ENCODE measurements at places on chromosomes 1 and 21.

DNA sequence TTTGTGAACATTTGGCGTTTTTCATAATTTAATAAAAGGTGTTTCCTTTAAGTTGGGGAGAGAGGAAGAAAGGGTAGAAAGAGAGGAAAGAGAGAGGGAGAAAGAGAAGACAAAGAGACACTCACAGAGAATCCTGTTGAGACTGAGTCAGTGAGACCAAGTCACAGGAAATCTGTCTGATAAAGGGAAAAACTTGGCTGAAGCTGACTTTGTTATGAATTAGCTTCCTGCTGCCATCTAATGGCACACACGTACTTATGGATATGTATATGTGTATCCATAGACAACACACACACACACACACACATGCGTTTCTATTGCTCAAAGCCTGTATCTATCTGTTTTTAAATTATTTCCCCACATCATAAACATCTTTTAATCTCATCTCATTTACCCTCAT is 42.5 kb upstream of the DISC1 start:
- no peak for DNase-seq
- H3K4me1 ChIP-seq, result no peaks in the 10 kb centered on the region
- H3K27ac ChIP-seq, result no peak overlapping the region
- H3K36me3 ChIP-seq, result no peaks in the 10 kb centered on the region
- H3K27me3 ChIP-seq, result no peaks in the 10 kb centered on the region
- no peak overlapping the region for H3K4me3 ChIP-seq

GRCh38 chr1:201264554-201264953 is 18.8 kb upstream of the PKP1 start:
- no peak overlapping the region for H3K4me3 ChIP-seq
- no peak for DNase-seq
- H3K4me1 ChIP-seq, result peaks cover 9% of the 10 kb centered on the region
- H3K27ac ChIP-seq, result no peak overlapping the region

- H3K4me3 ChIP-seq, result no peak overlapping the region
- DNase-seq, result peak; percentile 27
- H3K27me3 ChIP-seq, result no peaks in the 10 kb centered on the region
- H3K27ac ChIP-seq, result no peak overlapping the region
- H3K36me3 ChIP-seq, result no peaks in the 10 kb centered on the region
- H3K4me1 ChIP-seq, result peaks cover 31% of the 10 kb centered on the region
Observed at GRCh38 chr1:21534674-21535378, 25.6 kb downstream of the ALPL start.

- no peaks in the 10 kb centered on the region for H3K36me3 ChIP-seq
- H3K27me3 ChIP-seq, result no peaks in the 10 kb centered on the region
- H3K27ac ChIP-seq, result peak overlapping the region; percentile 85
- no peak overlapping the region for H3K4me3 ChIP-seq
- peaks cover 7% of the 10 kb centered on the region for H3K4me1 ChIP-seq
Observed at GRCh38 chr1:94953746-94954145, 26.8 kb upstream of the CNN3 start.

- H3K36me3 ChIP-seq, result no peaks in the 10 kb centered on the region
- no peak for DNase-seq
- H3K27ac ChIP-seq, result no peak overlapping the region
- no peaks in the 10 kb centered on the region for H3K4me1 ChIP-seq
- H3K4me3 ChIP-seq, result no peak overlapping the region
Observed at GRCh38 chr1:62778208-62778607, 5.7 kb upstream of the ATG4C start.

DNA sequence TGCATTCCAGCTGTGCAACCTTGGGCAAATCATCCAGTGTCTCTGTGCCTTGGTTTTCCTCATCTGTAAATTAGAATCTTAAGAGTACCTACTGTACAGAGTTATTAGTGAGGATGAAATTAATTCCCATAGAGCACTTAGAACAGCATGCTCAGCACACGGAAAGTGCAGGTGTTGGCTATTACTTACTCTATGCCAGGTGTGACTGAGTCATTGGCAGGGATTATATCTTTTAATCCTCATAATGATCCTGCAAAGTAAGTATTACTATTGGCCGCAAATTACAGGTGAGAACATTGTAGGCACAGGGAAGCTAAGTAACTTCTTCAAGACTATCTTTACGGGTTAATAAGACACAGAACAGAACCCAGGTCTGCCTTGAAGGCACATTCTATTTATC is 6.3 kb upstream of the UBE2U start:
- no peak overlapping the region for H3K27ac ChIP-seq
- H3K36me3 ChIP-seq, result no peaks in the 10 kb centered on the region
- peaks cover 14% of the 10 kb centered on the region for H3K4me1 ChIP-seq
- no peak overlapping the region for H3K4me3 ChIP-seq
- DNase-seq, result no peak
- no peaks in the 10 kb centered on the region for H3K27me3 ChIP-seq

GRCh38 chr1:222912730-222913129 is 97.9 kb downstream of the DISP1 start:
- H3K4me1 ChIP-seq, result peaks cover 17% of the 10 kb centered on the region
- no peak overlapping the region for H3K27ac ChIP-seq
- no peaks in the 10 kb centered on the region for H3K27me3 ChIP-seq
- H3K4me3 ChIP-seq, result no peak overlapping the region
- DNase-seq, result no peak
- no peaks in the 10 kb centered on the region for H3K36me3 ChIP-seq

DNA sequence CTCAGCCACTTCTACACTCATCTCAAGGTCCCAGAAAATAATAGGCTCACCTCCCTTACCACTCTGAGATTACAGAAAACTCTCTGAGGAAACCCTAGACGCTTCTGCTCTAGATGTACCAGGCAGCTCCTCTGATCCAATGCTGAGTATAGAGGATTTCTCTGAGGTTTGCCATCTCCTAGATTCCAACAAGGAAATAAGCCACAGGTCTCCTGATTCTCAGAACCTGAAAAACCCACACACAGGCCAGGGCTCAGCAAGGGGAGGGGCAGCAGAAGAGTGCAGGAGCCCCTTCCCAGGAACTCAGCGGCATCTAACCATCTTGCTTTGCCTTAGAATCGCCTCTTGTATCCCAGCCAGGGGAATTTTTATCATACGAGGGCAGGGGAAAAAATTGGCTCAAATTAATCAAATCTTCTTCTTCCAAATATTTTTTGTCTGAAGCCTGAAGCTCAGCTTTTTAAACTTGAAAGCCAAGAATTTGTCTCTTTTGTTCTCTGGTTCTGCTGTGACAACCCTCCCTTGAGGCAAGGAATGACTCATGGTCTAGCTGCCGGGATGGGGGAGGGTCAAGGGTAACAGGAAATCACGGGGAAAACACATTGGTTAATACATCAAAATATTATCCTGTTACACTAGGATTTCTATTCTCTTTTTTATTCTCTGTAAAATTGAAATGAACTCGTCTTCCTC is 30.8 kb downstream of the GORAB start:
- peak; percentile 82 for DNase-seq
- no peaks in the 10 kb centered on the region for H3K36me3 ChIP-seq
- no peaks in the 10 kb centered on the region for H3K27me3 ChIP-seq
- peak overlapping the region; percentile 80 for H3K27ac ChIP-seq

DNA sequence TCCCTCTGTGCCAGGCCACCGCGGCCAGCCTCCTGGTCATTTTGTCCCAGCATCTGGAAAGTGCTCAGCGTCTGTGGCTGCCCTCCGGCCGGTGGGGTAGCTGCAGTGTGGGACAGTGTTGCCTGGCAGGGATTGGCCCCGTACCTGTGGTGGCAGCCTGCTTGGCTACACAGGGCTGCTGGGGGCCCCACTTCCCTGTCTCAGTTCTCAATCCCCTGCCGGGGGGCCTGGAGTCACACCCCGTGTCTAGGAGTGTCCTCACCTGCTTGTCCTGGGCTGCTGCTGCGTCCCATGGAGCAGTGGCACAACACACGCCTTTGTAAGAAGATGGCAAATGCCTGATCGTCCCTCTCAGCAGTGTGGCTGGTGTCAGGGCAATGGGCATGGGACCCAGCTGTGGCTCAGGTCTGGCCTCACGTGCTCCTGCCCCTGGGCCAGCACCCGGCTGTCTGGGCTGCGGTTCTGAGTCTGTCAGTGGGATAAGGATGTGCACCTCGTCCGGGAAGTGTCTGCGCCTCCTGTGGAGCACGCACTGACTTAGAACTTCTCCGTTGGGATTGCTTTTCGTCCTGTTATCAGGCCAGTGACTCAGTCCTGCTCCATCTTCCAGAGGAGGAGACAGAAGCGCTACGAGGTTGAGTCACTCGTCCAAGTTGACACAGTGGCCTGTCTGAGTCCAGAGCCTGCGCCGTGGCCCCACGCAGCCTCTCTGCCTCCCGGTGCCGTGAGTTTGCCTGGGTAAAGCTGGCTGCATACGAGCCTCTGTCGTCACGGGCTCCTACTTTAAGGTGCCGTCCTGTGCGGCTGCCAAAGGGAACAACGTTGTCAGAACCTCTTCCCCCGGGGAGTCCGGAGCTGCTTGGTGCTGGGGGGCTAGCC is 41.0 kb downstream of the CRYAA start:
- H3K27me3 ChIP-seq, result peaks cover 7% of the 10 kb centered on the region
- no peak overlapping the region for H3K4me3 ChIP-seq
- no peaks in the 10 kb centered on the region for H3K36me3 ChIP-seq
- peaks cover 5% of the 10 kb centered on the region for H3K4me1 ChIP-seq
- no peak overlapping the region for H3K27ac ChIP-seq

DNA sequence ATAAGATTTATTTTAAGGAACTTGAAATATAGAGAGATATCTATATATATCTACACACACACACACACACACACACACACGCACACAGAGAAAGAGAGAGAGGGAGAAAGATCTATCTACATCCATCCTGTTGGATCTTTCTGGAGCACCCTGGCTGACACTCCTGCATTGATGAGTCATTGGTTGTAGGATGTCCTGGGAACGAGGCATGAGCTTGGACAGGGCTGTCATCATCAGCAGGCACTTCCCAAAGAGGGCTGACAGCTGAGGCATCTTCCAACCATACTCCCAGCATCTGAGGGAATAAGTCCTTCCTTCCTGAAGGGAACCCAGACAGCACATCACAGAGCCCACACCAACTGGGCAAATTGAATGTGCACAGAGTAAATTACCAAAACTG is 99.1 kb upstream of the ERG start:
- no peaks in the 10 kb centered on the region for H3K4me1 ChIP-seq
- no peak overlapping the region for H3K4me3 ChIP-seq
- no peak overlapping the region for H3K27ac ChIP-seq

DNA sequence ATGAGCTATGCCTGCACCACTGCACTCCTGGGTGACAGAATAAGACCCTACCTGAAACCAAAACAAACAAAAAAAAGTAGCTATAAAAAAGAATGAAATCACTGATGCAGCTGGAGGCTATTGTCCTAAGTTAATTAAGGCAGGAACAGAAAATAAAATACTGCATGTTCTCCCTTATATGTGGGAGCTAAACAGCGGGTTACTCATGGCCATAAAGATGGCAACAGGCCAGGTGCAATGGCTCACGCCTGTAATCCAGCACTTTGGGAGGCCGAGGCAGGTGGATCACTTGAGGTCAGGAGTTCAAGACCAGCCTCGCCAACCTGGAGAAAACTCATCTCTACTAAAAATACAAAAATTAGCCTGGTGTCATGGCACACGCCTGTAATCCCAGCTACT is 152.7 kb downstream of the PIK3R3 start:
- H3K27ac ChIP-seq, result no peak overlapping the region
- H3K4me1 ChIP-seq, result no peaks in the 10 kb centered on the region
- no peak overlapping the region for H3K4me3 ChIP-seq
- peaks cover 3% of the 10 kb centered on the region for H3K36me3 ChIP-seq
- no peak for DNase-seq
- H3K27me3 ChIP-seq, result no peaks in the 10 kb centered on the region

- no peak for DNase-seq
- H3K27me3 ChIP-seq, result no peaks in the 10 kb centered on the region
- no peaks in the 10 kb centered on the region for H3K36me3 ChIP-seq
- H3K27ac ChIP-seq, result peak overlapping the region; percentile 82
- H3K4me3 ChIP-seq, result peak overlapping the region; percentile 58
Observed at GRCh38 chr1:150282558-150282958, 204 bp downstream of the CIART start.

DNA sequence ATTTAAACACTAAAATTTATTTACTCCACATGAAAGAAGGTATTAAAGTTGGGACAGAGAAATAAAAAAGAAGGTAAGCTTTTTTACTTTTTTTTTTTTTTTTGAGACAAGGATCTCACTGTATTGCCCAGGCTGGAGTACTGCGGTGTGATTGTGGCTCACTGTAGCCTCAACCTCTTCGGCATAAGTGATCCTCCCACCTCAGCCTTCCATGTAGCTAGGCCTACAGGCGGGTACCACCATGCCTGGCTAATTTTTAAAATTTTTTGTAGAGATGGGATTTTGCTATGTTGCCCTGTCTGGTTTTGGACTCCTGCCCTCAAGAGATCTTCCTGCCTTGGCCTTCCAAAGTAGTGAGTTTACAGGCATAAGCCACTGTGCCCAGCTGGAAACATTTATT is 106.6 kb downstream of the ITSN1 start:
- H3K27me3 ChIP-seq, result no peaks in the 10 kb centered on the region
- DNase-seq, result no peak

DNA sequence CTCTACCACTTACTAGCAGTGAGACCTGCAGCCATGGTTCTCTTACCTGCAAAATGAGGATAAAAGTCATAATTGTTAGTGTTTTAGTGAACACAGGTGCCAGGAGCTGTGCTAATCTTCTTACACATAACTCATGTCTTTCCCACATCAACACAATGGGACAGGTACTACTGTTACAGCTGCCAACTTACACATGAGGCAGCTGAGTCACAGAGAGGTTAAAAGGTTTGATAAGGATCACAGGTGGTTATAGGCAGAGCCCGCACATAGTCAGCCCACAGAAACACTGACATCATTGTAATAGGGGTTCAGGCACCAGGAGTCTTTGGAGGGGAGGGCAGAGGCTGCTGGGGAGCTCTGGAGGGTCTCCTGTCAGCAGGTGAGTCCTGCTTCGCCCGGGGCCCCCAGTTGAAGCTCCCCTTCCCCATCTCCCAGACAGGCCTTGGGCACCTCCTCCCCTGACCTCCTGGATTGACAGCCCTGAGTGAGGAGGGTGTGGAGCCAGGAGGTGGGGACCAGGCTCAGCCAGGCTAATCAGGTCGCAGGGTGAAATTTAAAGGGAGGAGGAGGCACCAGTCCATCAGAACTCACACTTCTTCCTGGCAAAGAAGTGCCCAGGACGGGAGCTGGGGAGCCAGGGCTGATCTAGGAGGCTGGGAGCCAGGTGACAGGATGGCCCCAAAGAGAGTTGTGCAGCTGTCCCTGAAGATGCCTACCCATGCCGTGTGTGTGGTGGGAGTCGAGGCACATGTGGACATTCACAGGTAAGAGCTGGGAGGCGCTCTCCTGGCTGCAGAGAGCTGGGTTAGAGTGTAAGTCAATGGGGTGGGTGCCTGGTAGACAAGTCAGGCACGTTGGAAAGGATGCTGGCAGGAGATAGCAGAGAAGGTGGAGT is at the start of gene PADI1:
Gene PADI1 (plus strand): TSS at position 583 of the 895 bp plus-strand sequence. CDS start 90 bp downstream, at position 673.
- H3K4me1 ChIP-seq, result no peaks in the 10 kb centered on the region
- peaks cover 20% of the 10 kb centered on the region for H3K27me3 ChIP-seq
- H3K27ac ChIP-seq, result no peak within 1 kb of the TSS
- no peaks in the 10 kb centered on the region for H3K36me3 ChIP-seq

Data from heart left ventricle (tissue), 16 donors.